ENCODE measurements at places on chromosomes 1 and 21. TPM values are rescaled to one million over a fixed set of nuclear protein-coding genes. Genes with fewer than 3 reads are reported as not detected.

DNA sequence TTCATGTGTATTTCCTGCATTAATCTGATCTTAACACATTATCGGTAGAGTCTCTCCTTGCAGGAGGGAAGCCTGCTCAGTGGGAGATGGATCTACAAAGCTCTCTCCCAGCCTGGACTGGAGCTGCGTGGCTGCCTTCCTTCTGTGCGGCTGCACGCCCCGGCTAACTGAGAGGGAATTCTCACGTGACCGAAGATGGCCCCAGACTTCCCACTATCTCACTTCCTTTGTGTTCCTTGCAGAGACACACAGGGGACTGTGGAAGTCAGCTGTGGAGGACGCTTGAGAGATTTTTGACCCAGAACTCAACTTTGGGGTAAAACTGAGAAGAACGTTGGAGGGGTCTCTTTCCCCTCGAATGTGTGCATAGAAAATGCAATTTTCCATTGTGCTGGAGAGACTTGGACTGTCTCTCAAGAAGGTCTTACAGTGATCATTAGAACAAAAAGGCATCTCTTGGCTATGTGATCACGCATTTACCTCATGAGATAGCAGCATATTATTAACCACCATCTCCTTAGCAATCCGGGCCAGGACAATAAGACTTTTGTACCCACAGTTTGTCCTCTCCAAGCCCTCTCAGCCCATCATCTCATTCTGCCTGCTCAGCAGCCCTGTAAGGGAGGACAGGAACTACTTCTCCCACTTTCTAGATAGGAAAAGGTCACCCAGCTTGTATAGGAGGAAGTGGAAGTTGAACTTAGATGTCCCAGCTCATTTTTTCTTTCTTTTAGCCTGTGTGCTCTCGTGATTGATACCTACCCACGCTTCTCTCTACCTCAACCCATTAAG is 49.3 kb upstream of the TARBP1 start:
- no peak for DNase-seq

GRCh38 chr1:76679534-76680152 is 187.6 kb upstream of the ST6GALNAC5 start:
- no peak for DNase-seq

Gene KDF1
- not detected for polyA plus RNA-seq

Gene CFAP141
- not detected for polyA plus RNA-seq

Gene MROH7
- polyA plus RNA-seq, result 0.10 TPM

Data from BJ (cell line).